ENCODE measurements at places on chromosomes 7 and 10. TPM values are rescaled to one million over a fixed set of nuclear protein-coding genes. Genes with fewer than 3 reads are reported as not detected.

Gene SFRP5
- total RNA-seq = not detected

Gene CLIP2
- 80.5 TPM for total RNA-seq

Gene TMEM130
- total RNA-seq = 1.0 TPM

Gene TET1
- total RNA-seq = 5.2 TPM

Gene SSC4D
- total RNA-seq = 0.65 TPM

Data from smooth muscle cell of the pulmonary artery (primary cell).